GM12865 (cell line): ENCODE measurements at places on chromosomes 12 and 14.

DNA sequence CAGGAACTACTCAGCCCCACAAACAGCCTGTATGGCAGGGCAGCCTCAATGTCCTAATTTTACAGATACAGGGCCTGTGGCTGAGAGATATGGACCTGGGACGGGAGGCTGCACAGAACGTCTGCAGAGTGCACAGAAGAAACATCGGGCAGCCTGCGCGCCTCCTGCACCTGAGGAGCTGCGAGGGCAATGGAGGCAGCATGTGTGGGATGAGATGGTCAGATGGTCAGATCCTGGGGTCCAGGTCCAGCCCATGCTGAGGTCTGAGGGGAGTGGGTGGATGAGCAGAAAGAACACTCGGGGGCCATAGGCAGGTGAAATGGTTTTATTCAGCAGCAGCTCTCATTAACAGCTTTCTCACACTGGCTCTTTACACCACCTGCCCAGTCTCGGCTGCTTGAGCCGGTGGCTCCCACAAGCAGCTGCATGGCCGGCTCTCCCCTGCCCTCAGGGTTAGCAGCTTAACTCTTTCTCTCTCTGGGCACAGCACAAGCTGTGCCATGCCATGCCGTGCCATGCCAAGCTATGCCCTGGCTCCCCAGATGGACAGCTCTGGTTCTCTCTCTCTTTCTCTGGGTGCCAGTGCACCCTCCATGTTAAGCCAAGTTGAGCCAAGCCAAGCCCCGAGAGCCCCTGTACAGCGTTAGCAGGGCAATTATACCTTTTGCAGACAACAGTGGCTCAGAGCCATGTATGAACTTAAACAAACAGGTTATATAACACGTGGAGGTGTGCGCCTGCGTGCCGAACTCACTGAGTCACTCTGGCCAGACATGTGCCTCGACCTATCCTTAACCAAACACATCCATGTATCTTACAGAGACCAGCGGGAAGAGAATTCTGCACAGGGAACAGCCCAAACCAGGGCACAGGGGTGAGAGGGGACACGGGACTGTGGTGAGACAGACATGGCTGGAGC, 47.6 kb downstream of the RIMBP2 start:
- DNase-seq, result no peak

GRCh38 chr12:116607039-116607438, 47.9 kb downstream of the MAP1LC3B2 start:
- DNase-seq, result no peak

DNA sequence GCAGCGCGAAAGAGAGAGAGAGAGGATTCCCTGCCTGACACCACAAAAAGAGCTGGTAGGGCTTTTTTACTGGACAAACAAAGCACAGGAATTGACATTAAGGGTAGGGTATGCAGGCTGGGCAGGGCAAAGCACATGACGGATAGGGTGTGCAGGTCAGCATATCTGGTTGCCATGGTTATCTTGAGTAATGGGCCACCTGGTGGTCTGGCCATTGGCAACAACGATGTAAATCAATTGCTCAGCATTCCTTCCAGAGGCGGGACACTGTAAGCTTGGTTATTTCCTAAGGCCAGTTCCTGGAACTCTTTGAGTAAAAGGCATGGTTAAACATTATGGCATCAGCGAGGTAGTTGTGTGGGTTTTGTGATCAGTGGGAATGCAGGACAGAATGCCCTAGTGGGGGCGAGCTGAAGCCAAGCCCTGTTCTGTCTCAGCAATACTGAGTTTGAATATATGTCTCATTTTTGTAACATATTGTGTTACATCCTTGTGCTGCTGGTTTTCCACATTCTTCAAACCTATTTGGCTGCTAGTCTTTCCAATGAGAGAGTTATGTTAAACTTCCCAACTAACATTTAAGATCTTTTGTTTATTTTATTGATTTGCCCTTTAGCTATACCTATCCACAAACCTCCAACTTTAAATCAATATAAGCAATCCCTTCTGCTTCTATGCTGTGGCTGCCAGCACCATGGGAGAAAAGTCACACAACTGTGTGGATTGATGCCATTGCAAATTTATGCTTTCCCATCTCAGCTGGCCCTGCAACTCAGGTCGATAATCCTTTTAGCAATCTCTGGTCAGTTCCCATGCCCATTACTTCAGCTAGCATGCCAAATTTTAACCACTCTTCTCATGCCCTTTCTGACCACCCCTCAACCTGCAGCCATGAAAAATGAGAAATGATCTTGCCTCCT, 396.7 kb upstream of the PDE3A start:
- DNase-seq, result no peak

DNA sequence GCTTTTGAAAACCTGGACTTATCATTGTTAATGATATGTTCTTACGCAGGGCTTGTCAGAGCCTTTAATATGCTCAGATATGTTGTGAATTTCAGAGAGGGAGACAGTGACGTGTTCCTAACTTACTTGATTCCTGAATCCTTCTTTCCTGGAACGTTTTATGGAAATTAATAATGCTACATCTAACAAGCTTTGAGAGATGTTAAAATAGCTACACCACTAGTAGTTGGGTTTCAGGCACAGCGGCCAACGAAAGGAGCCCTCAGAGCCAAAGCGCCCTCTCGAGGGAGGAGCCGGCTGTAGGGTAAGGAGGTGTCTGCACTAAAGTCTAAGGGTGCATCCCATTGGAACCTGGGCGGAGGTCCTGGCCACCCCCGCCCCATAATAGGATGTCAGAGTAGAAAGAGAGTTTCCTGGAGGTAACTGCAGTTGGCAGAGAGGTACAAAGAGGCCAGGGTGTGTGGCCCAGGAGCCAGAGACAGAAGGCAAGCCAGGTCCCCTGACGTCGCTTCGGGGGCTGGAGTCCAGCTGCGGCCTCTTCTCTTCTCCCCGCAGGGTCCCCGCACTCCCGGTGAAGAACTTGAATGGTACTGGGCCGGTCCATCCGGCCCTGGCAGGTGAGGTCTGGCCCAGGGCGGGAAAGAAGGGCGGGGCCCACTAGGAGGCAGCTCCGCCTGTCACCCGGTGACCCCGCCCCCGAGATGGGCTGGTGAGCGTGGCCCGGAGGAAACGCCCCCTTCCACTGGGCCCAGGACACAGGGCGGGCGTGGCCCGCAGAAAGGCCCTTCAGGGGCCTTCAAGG, 36.3 kb downstream of the DTX1 start:
- peak; percentile 43 for DNase-seq

- DNase-seq, result no peak
Observed at GRCh38 chr12:26162174-26162573, 33.2 kb upstream of the SSPN start.

GRCh38 chr12:8852119-8852518, 29.7 kb downstream of the A2ML1 start:
- no peak for DNase-seq

GRCh38 chr12:54392485-54393206, 8.1 kb upstream of the ZNF385A start:
- DNase-seq, result no peak

DNA sequence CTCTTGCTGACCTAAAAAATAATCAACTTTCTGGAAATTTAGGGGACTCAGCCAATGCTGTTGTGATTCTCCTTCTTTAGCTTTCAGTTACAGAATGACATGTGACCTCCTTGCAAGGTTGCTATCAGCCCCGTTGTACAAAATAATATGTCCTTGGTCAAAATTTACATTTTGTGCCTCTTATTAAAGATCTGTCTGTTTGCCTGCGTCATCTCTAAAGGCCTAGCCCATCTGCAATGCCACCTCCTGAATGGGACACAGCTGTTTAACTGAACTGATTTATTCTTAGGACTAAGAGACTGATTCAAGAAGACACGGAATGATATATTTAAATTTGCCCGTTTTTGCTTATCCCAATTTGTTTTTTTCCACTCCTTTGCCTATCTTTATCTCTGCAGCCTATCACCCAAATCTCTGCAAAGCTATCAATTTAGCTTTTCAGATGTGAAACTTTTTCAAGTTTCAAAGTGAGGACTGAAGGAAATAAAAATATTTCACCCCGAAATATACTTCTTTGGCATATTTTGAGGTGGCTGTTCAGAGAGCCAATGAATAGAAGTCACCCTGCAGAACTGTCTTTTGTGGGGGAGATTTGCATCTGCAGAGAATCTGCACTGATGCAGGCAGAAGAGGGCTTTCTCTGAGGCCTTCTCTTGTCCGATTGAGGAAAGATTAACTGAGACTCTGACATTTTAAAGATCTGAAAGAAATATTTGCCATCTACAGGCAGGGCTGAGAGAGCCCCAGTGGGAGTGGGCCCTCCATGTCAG, 126.0 kb downstream of the VEZT start:
- no peak for DNase-seq

GRCh38 chr12:19129486-19130223, at the start of gene PLEKHA5:
TSS of gene PLEKHA5 (plus strand) at chr12:19129733. CDS start at chr12:19129800, 67 bp downstream.
- DNase-seq, result peak; percentile 58

- no peak for DNase-seq
Observed at GRCh38 chr14:75553761-75554364, 24.6 kb upstream of the FLVCR2 start.

DNA sequence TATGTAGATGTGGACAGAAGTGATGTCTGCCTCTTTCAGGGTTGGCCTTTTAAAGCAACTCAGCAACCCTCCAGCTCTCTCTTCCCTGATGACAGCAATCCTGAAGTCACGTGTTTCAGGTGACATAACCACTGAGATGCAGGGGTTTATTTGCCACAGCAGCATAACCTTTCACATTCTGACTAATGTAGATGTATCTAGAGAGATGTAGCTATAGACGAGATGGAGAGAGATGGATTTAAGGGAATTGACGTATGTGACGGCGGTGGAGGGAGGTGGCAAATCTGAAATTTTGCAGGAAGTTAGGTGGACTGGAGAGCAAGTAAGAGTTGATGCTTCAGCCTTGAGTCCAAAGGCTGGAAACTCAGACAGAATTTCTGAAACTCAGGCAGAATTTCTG, 126.0 kb downstream of the ZFP36L1 start:
- DNase-seq, result no peak

GRCh38 chr14:31690056-31690455, 128.9 kb downstream of the NUBPL start:
- no peak for DNase-seq
